WTC11 (cell line): ENCODE measurements at places on chromosomes 6 and 20. TPM values are rescaled to one million over a fixed set of nuclear protein-coding genes. Genes with fewer than 3 reads are reported as not detected.

GRCh38 chr6:53746442-53747103, 48.2 kb upstream of the LRRC1 start:
- no peak overlapping the region for H3K4me3 ChIP-seq
- no peak for DNase-seq
- H3K4me1 ChIP-seq = peaks cover 17% of the 10 kb centered on the region
- peak overlapping the region; percentile 83 for H3K27ac ChIP-seq
- H3K27me3 ChIP-seq = no peaks in the 10 kb centered on the region
- no peaks in the 10 kb centered on the region for H3K36me3 ChIP-seq

The DEFB123 gene
- not detected in 3 replicates for total RNA-seq

The MTHFD1L gene
- 83.2 to 104 TPM (median 88.0 TPM) in 3 replicates for total RNA-seq

The EPHA7 gene
- 7.4 to 9.6 TPM (median 7.9 TPM) in 3 replicates for total RNA-seq

The NCOA7 gene
- 9.0 to 14.4 TPM (median 9.9 TPM) in 3 replicates for total RNA-seq
